ENCODE measurements at places on chromosomes 3 and 15. TPM values are rescaled to one million over a fixed set of nuclear protein-coding genes. Genes with fewer than 3 reads are reported as not detected.

The C3orf22 gene
- total RNA-seq, result not detected

The SCN11A gene
- 0.10 TPM for total RNA-seq

The NKIRAS1 gene
- total RNA-seq, result 7.0 TPM

- DNase-seq, result no peak
These were observed 844.3 kb downstream of the SI start for GRCh38 chr3:164233951-164234350.

DNA sequence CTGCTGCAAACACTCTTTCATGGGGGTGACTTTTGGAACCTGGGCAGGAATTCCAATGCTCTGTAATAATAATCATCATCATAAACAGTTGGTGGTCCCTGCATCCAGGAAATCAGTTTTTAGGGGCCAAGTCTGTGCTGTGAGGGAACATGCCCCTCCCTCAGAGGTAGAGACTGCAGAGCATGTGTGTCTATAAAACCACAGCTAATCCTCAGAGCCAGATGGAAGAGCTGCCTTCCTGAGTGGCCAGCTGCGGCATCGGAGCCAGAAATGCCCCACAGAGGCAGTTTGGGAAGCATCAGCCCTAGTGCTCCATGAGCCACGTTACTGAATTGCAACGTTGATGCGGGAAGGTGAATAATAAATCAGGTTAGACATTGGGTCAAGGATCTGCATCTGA lies 12.9 kb upstream of the TPM1 start:
- no peak for DNase-seq

- DNase-seq, result no peak
These were observed 56.8 kb downstream of the MYH15 start for GRCh38 chr3:108453565-108453964.

DNA sequence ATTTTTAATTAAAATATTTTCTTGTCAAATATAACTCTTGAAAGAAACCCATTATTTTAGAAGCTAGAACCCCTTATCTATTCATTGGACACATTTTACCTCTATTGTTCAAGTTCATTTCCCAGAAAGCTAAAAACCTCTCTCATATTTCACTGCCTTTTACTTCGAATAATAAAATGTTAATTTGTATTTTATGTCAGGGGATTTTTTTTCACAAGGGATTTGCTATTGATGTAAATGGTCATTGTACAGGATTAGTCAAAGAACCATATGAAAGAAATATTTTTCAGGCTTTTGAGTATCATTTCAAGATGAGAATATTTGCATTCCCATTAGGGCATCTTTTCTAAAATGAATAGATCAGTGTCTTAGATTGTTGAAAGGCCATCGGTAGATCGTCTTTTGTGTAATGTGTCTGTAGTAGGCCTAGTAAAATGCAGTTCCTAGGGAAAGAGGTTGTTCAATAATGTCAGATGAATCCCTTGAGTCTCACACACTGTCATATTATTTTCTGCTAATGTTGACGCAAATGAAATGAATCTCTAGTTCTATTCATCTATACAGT lies 114.5 kb downstream of the ROBO1 start:
- DNase-seq, result no peak

The TMCO5A gene
- total RNA-seq, result not detected

GRCh38 chr3:187954516-187954872 lies 199.5 kb upstream of the LPP start:
- DNase-seq, result no peak

- DNase-seq, result peak; percentile 39
These were observed 31.0 kb upstream of the KLF13 start for GRCh38 chr15:31295658-31296057.

- no peak for DNase-seq
These were observed 311.7 kb downstream of the NSUN3 start for GRCh38 chr3:94374439-94375161.

The NCK1 gene
- 28.7 TPM for total RNA-seq

DNA sequence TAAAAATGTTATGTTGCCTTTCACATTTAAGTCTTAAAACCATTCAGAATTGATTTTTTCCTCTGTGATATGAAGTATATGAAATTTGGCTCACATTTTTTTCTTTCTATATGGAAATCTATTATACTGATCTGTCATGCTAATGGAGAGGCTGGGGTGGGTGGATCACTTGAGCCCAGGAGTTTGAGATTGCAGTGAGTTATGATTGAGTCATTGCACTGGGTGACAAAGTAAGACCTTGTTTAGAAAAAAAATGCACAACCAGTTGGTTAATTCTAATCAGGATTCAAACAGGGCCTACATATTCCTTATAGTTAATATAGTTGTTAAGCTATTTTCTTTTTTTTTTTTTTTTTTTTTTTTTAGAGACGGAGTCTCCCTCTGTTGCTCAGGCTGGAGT lies 230.5 kb downstream of the MFSD1 start:
- no peak for DNase-seq

DNA sequence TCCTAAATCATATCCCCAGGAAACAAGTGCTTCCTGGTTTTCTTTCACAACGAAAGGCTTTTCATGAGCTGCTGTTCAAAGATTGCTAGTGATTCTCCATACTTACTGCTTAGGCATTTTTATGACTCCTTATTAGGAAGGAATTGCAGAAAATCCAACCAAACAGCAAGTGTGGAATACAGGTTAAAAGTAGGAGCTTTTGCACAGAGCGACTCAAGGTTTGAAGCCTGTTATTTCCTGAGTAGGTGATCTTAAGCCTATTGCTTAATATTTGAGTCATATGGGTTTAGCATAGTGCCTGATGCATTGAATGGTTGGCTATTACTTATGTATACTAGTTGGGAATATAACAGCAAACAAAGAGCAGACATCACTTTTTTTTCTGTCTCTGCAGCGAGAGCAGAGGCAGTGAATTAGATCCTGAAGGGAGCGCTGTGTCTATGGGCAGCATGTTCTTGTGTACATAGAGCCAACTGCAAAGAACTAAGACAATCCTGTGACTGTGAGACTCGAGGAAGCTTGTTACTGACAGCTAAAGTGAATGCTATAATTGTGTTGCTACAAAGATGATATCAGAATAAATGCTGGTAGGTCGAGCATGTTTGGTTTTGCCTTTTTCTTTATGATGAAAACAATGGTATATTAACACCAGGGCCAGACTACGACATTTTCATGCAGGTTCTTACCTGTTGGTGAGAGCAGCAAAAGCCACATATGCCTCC lies 6.3 kb downstream of the TM4SF1 start:
- DNase-seq, result no peak

- no peak for DNase-seq
These were observed 3.0 kb upstream of the STAG1 start for GRCh38 chr3:136755192-136755591.

DNA sequence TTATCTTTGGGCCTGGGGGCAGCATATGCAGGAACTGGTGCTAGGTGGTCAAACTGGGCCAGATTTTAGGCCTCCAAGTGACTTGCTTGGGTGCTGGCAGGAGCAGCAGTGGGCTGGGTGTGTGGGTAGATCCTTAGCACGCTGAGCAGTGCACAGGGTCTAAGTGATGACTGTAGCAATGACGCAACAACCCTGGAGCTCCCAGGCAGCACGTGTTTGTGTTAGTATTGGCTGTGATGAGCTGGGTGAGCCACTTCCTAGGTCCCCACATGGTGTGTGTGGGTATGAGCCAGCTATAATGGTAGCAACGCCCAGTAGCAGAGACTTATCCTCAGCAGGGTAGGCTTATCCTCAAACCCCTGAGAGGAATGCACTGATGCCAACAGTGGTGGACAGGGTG lies 570.6 kb upstream of the ROBO1 start:
- DNase-seq, result no peak

The ADCY5 gene
- total RNA-seq, result 18.5 TPM

GRCh38 chr15:65095011-65095746 lies 18.6 kb downstream of the KBTBD13 start:
- no peak for DNase-seq

DNA sequence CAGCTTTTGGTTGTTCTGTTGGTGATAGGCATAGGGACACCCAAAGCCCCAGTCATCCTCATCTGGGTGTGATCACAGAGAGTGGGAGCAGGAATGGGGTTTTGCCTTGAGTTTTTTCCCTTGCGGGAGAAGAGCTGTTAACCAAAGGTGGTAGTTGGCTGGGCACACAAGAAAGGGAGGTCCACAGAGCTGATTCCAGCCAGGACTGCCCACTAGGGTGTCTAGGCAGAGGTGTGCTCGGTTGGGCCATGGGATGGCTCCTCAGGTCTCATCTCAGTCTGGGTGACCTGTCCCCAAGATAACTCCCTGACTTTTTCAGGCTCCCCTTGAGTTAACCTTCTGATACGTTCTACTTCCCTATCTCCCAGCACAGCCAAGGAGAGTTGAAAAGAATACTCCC lies 134.8 kb downstream of the PDE8A start:
- no peak for DNase-seq

GRCh38 chr3:42159706-42160472 lies 68.7 kb downstream of the TRAK1 start:
- DNase-seq, result peak; percentile 82

GRCh38 chr3:59422312-59422711 lies 372.5 kb upstream of the CFAP20DC start:
- DNase-seq, result no peak

The ULK3 gene
- 27.1 TPM for total RNA-seq

DNA sequence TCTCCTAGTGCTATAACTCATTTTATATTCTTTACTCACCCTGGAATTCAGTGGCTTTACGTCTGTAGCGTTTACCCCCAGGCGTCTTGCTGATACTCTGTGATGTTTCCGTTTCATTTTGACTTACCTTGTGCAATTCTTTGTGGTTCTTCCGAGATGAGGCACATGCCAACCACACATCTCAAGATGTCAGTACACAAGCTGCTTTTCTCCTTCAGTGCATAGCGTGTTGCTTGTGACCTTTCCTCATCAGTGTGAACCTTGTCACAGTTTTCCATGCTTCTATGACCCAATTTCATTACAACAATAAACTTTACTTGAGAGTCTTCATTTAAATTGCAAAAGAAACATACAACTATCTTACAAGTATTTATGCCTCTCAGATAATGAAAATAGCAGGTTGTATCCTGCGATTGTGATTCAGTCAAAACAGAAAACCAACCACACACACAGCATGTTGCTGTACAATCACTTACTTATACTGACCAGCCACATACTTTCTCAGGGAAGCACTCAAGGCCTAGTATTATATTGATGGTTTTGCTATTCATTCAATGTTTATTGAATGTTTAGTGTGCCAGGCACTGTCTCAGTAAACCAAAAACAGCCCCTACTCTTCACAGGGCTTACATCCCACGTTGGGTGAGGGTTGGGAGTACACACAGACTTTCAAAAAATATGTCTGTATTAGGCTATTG lies 4.6 kb upstream of the TBL1XR1 start:
- DNase-seq, result no peak

- DNase-seq, result no peak
These were observed 325.0 kb downstream of the RBMS3 start for GRCh38 chr3:29605845-29606244.

The DRD3 gene
- 0.34 TPM for total RNA-seq

- peak; percentile 46 for DNase-seq
These were observed 94.5 kb upstream of the ADAMTSL3 start for GRCh38 chr15:83559310-83559966.

The CHRM5 gene
- not detected for total RNA-seq

The ADAMTSL3 gene
- 1.4 TPM for total RNA-seq

GRCh38 chr15:85361323-85361722 lies 19.1 kb upstream of the AKAP13 start:
- DNase-seq, result no peak

The TTC23 gene
- total RNA-seq, result 23.0 TPM

DNA sequence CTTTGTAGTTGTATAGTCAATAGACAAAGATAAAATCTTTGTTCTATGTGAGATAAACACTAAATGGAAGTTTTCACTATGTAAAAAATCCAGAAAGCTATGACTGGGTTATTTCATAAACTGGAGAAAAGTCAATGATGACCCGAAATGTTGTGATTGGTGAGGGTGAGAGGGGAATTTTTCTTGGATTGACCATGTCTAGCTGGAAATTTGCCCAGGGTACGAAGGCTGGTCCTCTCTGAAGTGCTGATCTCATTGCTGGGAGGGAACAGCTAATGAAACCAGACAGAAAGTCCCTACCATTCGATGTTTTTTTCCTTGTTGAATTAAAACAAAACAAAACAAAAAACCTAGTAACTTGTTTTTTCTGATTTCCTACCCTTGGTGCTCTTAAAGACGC lies 14.3 kb downstream of the TPRG1 start:
- no peak for DNase-seq
